Activated T-cell treated with anti-CD3 and anti-CD28 coated beads, Interleukin-2, amount 50 U/mL, for 72 hours (primary cell): ENCODE measurements at places on chromosomes 3 and 15.

- H3K4me1 ChIP-seq = peaks cover 19% of the 10 kb centered on the region
- no peak for DNase-seq
Observed at GRCh38 chr3:45003859-45004258, 22.2 kb upstream of the CLEC3B start.

- H3K27ac ChIP-seq = no peak overlapping the region
- H3K4me1 ChIP-seq = no peaks in the 10 kb centered on the region
- H3K27me3 ChIP-seq = no peaks in the 10 kb centered on the region
- H3K4me3 ChIP-seq = no peak overlapping the region
- no peaks in the 10 kb centered on the region for H3K36me3 ChIP-seq
Observed at GRCh38 chr3:145869958-145870357, 291.0 kb downstream of the PLOD2 start.

DNA sequence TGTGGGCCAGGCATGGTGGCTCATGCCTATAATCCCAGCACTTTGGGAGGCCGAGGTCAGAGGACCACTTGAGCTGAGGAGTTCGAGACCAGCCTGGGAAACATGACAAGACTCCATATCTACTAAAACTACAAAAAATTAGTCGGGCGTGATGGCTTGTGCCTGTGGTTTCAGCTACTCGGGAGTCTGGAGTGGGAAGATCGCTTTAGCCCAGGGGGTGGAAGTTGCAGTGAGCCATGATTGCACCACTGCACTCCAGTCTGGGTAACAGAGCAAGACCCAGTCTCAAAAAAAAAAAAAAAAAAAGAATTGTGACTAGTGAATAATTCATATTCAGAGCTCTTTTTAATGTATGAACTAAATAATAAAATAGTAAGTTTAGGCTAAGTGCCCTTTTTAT, 87.8 kb upstream of the TSEN2 start:
- no peaks in the 10 kb centered on the region for H3K36me3 ChIP-seq
- H3K27ac ChIP-seq = no peak overlapping the region
- H3K4me1 ChIP-seq = peaks cover 37% of the 10 kb centered on the region
- no peak overlapping the region for H3K4me3 ChIP-seq
- DNase-seq = no peak

GRCh38 chr15:80761754-80762153, 17.4 kb upstream of the CEMIP start:
- no peak overlapping the region for H3K27ac ChIP-seq
- no peaks in the 10 kb centered on the region for H3K36me3 ChIP-seq
- H3K4me3 ChIP-seq = no peak overlapping the region
- H3K27me3 ChIP-seq = no peaks in the 10 kb centered on the region
- DNase-seq = no peak

GRCh38 chr15:47887241-47887800, 170.0 kb downstream of the SEMA6D start:
- no peaks in the 10 kb centered on the region for H3K36me3 ChIP-seq
- H3K4me1 ChIP-seq = no peaks in the 10 kb centered on the region
- DNase-seq = no peak
- H3K27me3 ChIP-seq = no peaks in the 10 kb centered on the region

- peaks cover 79% of the 10 kb centered on the region for H3K4me1 ChIP-seq
- no peaks in the 10 kb centered on the region for H3K27me3 ChIP-seq
- H3K36me3 ChIP-seq = peaks cover 3% of the 10 kb centered on the region
- DNase-seq = no peak
- H3K4me3 ChIP-seq = no peak overlapping the region
Observed at GRCh38 chr3:13004376-13004775, 68.9 kb downstream of the IQSEC1 start.

- no peak for DNase-seq
- H3K27me3 ChIP-seq = no peaks in the 10 kb centered on the region
- H3K27ac ChIP-seq = no peak overlapping the region
- no peak overlapping the region for H3K4me3 ChIP-seq
- no peaks in the 10 kb centered on the region for H3K4me1 ChIP-seq
Observed at GRCh38 chr15:70053001-70053715, 44.6 kb downstream of the TLE3 start.

DNA sequence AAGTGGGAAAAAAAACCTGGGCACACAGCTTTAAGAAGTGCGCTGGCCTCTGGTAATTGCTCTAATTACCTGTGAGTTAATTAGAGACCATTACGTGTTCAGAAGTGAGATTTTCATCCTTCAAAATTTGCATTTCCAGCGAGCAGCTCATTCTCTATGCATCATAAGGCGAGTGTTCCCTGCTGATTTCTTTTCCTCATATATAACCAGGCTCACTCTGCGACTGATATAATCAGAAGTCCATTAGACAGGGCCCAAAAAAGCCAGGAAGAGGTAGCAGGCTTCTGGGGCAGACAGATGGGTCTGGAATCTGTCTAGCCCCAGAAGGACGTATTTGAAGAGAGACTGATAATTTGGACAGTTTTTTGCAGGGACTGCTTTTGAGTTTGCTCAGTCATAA, 158.7 kb downstream of the MTHFS start:
- no peak overlapping the region for H3K27ac ChIP-seq
- no peaks in the 10 kb centered on the region for H3K4me1 ChIP-seq
- peaks cover under 1% of the 10 kb centered on the region for H3K27me3 ChIP-seq
- H3K36me3 ChIP-seq = no peaks in the 10 kb centered on the region

DNA sequence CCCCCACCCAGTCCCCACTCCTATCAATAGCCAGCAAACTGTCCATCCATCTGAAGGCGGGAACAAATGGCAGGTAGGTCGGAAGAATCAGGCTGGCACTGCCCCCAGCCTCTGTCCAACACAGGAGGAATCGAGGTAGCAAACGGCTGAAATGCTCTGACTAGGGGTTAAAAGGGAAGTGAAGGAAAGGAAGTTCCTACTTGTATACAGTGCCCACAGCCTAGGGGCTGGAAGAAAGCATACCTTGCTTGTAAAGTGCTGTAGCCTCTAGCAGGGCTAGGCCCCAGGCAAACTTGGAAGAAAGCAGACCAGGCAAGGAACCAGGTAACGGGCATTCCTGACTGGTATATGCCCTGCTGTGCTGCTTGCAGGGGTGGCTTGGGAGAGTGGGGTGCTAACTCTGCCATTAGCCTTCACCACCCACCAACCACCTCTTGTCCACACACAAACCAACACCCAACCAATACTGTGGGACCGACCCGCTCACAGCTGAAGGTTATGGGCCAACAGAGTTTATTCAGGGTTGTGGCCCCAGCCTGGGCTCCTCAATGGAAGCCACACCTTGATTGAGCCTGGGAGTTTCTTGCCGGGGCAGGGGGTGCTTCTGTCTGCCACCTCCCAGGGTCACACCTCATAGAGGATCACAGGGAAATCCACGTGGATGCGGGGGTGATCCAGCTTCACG, 2.4 kb downstream of the TUSC2 start:
- H3K4me1 ChIP-seq = peaks cover 35% of the 10 kb centered on the region
- no peak overlapping the region for H3K27ac ChIP-seq
- H3K36me3 ChIP-seq = peaks cover 1% of the 10 kb centered on the region
- no peaks in the 10 kb centered on the region for H3K27me3 ChIP-seq

DNA sequence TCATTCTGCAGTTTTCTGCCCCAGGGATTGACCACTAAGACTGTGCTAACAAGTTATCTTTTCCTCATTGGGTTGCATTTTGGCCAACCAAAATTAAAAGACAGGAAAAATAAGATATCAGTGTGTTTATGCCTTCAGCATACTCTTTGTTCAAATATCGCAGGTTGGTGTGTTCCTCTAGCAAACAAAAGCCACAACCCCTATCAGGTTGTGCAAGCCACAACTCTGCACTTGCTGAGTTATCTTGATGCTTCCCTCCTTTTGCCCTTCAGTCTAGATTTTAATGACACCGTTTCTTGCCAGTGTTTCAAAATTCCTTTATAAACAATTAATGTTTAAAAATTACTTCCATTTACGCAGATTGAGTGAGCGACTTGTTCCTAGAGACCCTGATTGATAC, 1164.2 kb downstream of the NSUN3 start:
- no peaks in the 10 kb centered on the region for H3K4me1 ChIP-seq
- no peak overlapping the region for H3K27ac ChIP-seq
- no peaks in the 10 kb centered on the region for H3K27me3 ChIP-seq
- DNase-seq = no peak

DNA sequence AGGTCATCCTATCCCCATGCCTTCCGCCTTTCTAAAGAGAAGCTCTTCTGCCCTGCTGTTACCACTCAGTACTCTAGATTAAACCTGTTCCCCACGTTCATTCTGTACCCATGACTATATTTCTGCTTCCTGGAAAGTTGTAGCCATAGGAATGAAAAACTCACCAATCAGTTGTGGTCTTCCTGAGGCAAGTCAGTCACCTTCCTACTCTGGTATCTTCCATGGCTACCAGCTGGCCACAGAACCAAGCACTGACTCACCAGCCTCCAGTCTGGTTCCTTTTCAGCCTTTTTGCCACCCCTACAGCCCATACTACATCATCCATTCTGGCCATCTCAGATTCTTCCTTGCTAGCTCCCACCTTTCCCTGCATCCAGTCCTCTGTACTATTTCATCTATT, 46.4 kb downstream of the TMEM44 start:
- peaks cover 7% of the 10 kb centered on the region for H3K36me3 ChIP-seq
- no peaks in the 10 kb centered on the region for H3K27me3 ChIP-seq
- peaks cover 34% of the 10 kb centered on the region for H3K4me1 ChIP-seq
- peak overlapping the region; percentile 3 for H3K4me3 ChIP-seq

GRCh38 chr3:63519426-63519825, 133.0 kb upstream of the SNTN start:
- no peak overlapping the region for H3K27ac ChIP-seq
- no peaks in the 10 kb centered on the region for H3K36me3 ChIP-seq
- H3K4me1 ChIP-seq = no peaks in the 10 kb centered on the region
- H3K4me3 ChIP-seq = no peak overlapping the region
- no peak for DNase-seq
- no peaks in the 10 kb centered on the region for H3K27me3 ChIP-seq

DNA sequence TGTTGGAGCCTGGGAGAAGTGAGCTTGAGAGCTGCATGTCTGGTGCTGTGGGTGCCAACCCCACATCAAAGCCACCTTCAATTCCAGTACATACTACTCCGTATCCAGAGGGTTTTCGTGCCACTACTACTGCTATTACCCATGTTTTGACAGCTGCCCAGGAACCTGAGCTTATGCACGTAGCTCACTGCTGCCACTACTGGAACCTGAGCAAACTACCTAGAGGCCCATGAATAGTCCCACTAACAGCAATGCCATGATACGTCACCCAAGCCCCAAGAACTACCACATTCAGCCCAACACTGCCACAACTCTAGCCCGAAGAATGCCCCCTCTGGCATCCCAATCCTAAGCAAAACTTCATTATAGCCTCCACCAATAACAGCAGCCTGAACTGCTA, 215.2 kb upstream of the BCHE start:
- H3K36me3 ChIP-seq = no peaks in the 10 kb centered on the region
- H3K27me3 ChIP-seq = no peaks in the 10 kb centered on the region
- H3K4me3 ChIP-seq = no peak overlapping the region

- no peaks in the 10 kb centered on the region for H3K4me1 ChIP-seq
- no peak for DNase-seq
- H3K36me3 ChIP-seq = no peaks in the 10 kb centered on the region
Observed at GRCh38 chr3:13637311-13637891, 88.5 kb downstream of the FBLN2 start.

GRCh38 chr3:161149529-161149928, 44.4 kb upstream of the B3GALNT1 start:
- no peak for DNase-seq
- H3K4me3 ChIP-seq = no peak overlapping the region
- H3K27me3 ChIP-seq = peaks cover 5% of the 10 kb centered on the region
- H3K4me1 ChIP-seq = no peaks in the 10 kb centered on the region
- H3K36me3 ChIP-seq = peaks cover 3% of the 10 kb centered on the region
